ENCODE measurements at places on chromosomes 1 and 21.

DNA sequence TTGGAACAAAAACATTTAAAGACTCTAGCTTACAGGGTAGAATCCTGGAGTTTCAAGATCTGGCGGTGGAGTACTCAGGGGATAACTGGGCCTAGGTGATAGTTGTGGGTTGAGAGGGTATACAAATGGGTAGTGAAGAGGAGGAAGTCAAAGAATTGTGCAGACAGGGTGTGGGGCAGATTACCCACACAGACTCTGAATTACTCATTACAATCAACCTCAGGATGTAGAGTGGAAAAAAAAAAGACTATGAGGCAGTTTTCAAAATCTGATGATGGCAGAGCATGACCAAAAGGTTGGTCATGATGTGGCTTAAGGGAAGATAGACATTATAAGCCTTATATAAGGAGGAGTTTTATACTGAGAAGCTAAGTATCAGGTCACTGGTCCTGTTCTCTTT is 44.1 kb upstream of the GLIS1 start:
- no peak for DNase-seq

- no peak for DNase-seq
These were observed 5.9 kb downstream of the RXFP4 start for GRCh38 chr1:155947292-155947691.

DNA sequence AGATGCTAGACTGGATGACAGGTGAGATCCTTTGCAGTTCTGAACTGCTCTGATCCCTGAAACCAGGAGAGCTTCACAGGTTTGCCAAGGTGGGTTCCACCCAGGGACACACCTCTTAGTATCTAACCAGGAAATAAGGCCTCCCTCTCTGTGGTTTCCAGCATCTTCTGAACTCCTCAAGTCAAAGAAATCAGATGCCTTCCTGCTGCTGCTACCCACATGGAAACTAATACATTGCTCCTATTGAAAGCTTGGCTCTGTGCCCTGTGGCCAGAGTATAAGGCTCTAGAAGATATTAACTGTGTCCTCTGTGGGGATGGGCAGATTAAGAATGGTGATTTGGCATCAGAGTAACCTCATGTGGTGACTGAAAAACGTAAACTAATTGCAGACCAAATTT is 75.0 kb upstream of the MRPS6 start:
- no peak for DNase-seq

GRCh38 chr1:232213928-232214327 is 416.0 kb downstream of the SIPA1L2 start:
- DNase-seq = no peak

- DNase-seq = peak; percentile 37
These were observed 15.8 kb upstream of the TAS1R2 start for GRCh38 chr1:18875107-18875795.

GRCh38 chr1:36207339-36207738 is 16.9 kb upstream of the THRAP3 start:
- no peak for DNase-seq

DNA sequence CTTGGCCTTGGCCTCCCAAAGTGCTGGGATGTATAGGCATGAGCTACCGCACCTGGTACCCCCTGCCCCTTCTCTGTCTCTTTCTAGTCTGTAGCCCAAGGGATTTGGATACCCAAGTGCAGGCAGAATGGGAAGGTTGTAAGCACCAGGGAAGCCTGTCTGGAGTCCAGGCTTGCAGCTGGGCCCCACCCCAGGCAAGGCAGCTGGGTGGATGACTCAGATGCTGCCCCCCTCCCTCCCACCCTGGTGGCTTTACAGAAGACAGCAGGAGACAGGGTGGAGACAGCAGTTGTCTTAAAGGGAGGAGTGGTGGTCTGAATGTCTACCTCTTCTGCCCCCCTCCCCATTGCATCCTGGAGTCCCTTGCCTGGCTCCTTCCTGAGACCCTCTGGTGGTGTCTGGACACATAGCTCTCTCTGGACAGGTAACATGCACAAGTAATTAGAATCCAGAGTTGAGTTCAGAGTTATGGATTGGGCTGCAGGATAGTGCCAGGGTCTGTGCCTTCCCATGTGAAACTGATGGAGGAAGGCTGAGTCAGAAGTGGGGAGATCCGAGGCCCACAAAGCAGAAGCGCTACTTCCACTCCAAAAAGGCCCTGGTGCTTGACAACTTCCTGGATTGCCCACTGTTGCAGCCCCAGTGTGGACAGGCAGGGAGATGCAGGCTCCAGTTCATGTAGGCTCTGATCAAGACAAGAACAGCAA is 5.1 kb downstream of the LMNA start:
- no peak for DNase-seq

- no peak for DNase-seq
These were observed 346.7 kb upstream of the ADGRL4 start for GRCh38 chr1:79353224-79353623.

DNA sequence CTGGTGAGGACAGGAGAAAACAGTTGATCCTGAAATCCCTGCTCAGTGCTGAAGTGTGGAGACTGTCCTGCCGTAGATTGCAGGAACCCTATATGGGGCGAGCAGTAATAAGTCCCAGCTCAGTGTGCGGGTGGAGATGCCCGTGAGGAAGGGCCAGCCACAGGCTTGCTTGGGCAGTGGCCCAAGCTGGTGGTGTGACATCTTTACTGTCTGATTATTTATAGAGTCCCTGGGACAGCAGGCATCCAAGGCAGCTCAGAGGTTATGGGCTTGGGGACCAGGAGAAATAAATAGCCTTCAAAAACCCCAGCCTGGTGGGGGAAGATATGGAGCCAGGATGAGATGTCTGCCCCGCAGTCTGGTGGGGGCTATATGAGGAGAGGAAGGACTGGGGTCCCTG is 170.7 kb upstream of the POU3F1 start:
- DNase-seq = no peak

DNA sequence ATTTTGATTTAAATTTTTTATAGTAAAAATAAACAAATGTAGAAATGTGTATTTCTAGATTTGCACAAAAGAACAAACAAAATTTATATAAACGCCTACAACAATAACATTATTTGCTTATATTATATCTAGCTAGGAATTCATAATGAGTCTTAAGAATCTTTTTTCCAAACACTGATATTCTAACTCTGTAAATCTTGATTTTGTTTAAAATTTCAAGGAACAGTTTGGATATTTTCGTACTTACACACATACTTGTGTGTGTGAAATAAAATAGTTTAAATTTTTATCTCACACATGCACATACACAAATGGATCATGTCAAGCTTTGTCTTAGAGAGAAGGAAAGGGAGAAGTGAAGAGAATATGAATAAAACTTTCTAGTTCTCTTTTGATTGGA is 868.1 kb downstream of the LTN1 start:
- no peak for DNase-seq

- no peak for DNase-seq
These were observed 11.6 kb downstream of the DPYD start for GRCh38 chr1:97909266-97909665.

- DNase-seq = no peak
These were observed 28.1 kb upstream of the PLXNA2 start for GRCh38 chr1:208272311-208272710.

DNA sequence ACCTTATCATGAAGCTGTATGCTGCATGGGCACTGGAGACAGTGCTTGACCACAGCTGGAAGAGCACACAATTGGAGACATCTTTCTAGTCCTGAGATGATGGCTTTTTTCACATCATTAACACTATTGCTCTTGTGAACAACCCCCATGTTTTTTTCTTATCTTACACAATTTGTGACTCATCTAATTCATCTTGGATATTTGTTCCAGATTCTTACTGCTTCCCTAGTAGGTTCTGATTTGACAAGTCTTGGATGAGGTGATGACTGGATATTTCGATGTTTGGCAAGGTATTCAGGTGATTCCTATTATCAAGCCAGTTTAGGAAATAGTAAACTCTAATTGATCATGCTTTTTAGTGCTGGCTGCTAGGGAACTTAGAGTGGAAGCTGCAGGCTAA is 23.7 kb downstream of the HLX start:
- no peak for DNase-seq

GRCh38 chr21:38269576-38269936 is 12.8 kb downstream of the KCNJ15 start:
- no peak for DNase-seq

- DNase-seq = no peak
These were observed 54.7 kb downstream of the NEGR1 start for GRCh38 chr1:72227667-72228066.

- no peak for DNase-seq
These were observed 1.7 kb downstream of the S100A1 start for GRCh38 chr1:153629971-153630370.

- no peak for DNase-seq
These were observed 709 bp downstream of the GART start for GRCh38 chr21:33541105-33541711.

DNA sequence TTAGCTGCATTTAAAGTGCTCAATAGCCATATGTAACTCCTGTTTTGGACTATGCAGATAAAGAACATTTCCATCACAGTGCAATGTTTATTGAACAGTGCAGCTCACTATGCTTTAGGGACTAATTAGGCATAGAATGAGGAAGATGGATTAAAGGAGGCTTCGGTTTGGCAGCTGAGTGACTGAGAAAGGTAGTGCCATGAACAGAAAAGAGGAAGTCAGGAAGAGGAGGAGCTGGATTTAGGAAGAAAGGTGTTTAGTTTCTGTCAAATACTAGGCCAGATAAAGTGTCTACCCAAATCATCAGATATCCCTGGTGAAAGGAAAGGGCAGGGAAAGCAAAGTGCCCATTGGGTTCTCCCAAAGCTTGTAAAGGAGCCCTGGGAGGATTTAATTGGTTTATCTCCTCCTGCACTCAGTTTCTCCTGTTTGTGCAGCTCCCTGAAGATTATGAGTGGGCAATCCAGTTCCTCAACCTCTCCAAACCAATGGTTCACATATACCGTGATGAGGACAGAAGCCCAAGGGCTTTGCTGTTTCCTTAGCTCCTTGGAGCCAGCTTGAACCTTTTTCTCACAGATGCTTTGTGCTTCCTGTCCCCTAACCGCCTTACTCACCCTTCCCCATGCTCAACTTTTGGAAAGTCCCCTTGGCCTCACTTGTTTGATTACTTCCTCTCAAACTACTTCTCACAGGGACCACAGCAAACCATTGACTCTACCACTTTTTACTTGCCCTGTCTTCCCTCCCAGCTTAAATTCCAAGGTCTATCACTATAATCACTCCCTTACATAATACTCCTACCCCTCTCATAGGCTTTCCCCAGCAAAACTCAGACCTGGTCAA is 3.5 kb upstream of the RAP1A start:
- DNase-seq = no peak

DNA sequence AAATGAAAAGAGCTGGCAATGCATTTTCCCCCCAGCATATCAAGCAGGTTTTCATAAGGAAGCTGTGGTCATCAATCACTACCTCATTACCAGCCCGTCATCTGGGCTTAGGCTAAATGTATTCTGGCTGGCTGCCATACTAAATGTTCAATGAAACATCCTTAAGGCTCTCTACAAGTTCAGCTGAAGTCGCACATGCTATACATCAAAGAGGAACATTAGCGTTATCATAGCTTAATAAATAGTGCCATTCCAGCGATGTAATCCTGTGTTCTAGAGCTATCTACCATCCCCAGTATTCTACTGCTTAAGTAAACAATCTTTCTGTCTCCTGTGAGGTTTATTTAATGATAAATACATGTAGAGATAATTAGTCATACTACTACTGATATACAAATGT is 288.8 kb downstream of the DPYD start:
- DNase-seq = no peak

GRCh38 chr1:53022179-53022578 is 39.8 kb upstream of the PODN start:
- no peak for DNase-seq

DNA sequence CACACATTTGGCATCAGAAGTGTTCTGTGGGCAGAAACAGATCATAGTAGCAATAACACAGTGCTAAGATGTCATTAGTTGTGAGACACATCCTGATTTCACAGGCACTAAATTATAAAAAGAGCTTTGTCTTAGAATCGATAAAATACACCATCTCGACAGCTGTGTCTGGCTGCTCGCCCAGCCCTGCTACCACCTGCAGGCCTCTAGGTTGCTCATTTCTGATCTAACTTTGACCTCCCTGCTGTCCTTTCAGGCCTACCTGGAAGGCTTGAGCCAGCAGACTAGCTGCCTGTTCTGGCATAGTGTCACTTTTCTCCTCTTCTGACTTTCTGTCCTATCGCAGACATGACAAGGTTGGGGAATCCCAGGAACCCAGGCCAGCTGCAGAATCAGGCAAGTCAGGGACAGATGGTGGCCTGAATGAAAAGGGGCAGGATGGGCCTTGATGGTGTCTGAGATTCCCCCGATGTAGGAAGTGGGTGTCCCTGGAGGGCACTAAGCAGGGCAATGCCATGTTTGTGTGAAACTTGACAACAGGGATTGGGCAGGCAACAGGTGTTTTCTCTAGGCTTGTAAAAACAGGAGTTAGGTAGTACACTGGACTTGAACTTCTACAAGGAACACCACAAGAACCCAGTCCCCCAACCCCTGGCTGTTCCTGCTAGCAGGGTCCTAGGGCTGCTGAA is 66.6 kb upstream of the RHOU start:
- DNase-seq = no peak

DNA sequence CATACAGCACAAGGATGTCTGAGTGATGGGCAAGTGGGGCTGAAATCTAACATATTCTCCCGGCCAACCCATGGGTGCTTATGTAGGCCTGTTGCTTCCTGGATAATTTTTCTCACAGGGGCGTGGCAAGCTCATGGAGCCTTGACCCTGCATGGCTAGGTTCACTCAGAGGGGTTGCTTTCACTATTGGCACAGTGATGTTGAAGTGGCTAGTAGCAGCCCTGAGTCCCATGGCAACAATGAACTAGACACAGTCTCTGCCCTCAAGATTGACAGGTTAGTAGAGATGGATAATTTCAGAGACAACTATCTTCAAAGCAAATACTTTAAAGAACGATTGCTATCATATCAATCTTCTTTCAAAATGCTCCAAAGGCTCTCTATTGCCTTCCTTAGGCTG is 6.5 kb upstream of the MAB21L3 start:
- no peak for DNase-seq

GRCh38 chr1:240258910-240259309 is 167.2 kb downstream of the FMN2 start:
- no peak for DNase-seq

- no peak for DNase-seq
These were observed 39.7 kb downstream of the EIF2B3 start for GRCh38 chr1:44946725-44947062.

GRCh38 chr1:33175865-33176264 is 6.0 kb downstream of the TRIM62 start:
- DNase-seq = no peak

DNA sequence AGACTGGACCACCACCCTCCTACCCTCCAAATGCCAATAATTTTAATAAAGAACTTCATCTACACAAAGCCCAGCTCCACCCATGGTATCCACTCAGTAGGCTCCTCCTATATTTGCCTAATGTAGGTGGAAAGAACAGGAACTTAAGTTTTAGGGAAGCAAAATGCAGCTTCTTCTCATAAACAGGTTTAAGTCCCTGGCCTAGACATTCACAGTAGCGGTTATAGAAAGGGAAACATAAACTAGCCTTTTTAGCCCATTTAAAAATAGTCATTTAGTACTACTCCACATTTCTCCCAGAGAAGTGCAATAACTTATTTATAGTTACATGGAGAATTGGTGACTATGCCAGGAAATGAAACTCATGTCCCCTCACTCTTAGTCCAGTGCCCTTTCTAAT is 56.6 kb upstream of the CPLANE2 start:
- no peak for DNase-seq

GRCh38 chr1:185016880-185017279 is 28.5 kb upstream of the RNF2 start:
- DNase-seq = no peak

GRCh38 chr1:50966991-50967390 is 3.1 kb upstream of the CDKN2C start:
- DNase-seq = no peak

GRCh38 chr1:5318143-5318816 is 663.9 kb downstream of the AJAP1 start:
- no peak for DNase-seq

GRCh38 chr1:161727256-161727924 is 6.0 kb downstream of the FCRLB start:
- DNase-seq = no peak
